Uterus (tissue), 4 donors: ENCODE measurements at places on chromosomes 7 and 10. TPM values are rescaled to one million over a fixed set of nuclear protein-coding genes. Genes with fewer than 3 reads are reported as not detected.

GJD4 gene
- total RNA-seq = not detected

MYH16 gene
- not detected for total RNA-seq

PLCE1 gene
- 21.7 TPM for total RNA-seq

CADPS2 gene
- 11.5 TPM for total RNA-seq

NCF1 gene
- total RNA-seq = not detected

C10orf95 gene
- not detected for total RNA-seq

CRYGN gene
- total RNA-seq = 2.9 TPM

BMPER gene
- total RNA-seq = 1.0 TPM

NOS3 gene
- 6.6 TPM for total RNA-seq

HOXA5 gene
- 61.0 TPM for total RNA-seq

SPDYE6 gene
- not detected for total RNA-seq

GRCh38 chr7:108296911-108297310 lies 159.3 kb downstream of the NRCAM start:
- DNase-seq = no peak

GRCh38 chr10:35465673-35466072 lies 129.4 kb downstream of the CCNY start:
- DNase-seq = no peak

DNA sequence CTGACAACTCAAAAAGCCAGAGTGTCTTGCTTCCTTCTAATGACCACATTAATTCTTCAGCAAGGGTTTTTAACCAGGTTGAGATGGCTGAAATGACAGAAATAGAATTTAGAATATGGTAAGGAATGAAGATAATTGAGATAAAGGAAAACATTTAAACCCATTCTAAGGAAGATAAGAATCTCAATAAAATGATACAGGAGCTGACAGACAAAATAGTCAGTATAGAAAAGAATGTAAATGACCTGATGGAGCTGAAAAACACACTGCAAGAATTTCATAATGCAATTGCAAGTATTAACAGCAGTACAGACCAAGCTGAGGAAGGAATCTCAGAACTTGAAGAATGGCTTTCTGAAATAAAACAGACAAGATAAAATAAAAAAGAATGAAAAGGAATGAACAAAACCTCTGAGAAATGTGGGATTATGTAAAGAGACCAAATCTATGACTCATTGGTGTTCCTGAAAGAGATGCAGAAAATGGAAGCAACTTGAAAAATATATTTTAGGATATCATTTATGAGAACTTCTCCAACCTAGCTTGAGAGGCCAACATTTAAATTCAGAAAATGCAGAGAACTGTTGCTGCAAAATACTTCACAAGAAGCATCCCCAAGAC lies 87.1 kb downstream of the SAMD9 start:
- DNase-seq = no peak

GRCh38 chr10:64745565-64745964 lies 1224.4 kb downstream of the REEP3 start:
- no peak for DNase-seq

DNA sequence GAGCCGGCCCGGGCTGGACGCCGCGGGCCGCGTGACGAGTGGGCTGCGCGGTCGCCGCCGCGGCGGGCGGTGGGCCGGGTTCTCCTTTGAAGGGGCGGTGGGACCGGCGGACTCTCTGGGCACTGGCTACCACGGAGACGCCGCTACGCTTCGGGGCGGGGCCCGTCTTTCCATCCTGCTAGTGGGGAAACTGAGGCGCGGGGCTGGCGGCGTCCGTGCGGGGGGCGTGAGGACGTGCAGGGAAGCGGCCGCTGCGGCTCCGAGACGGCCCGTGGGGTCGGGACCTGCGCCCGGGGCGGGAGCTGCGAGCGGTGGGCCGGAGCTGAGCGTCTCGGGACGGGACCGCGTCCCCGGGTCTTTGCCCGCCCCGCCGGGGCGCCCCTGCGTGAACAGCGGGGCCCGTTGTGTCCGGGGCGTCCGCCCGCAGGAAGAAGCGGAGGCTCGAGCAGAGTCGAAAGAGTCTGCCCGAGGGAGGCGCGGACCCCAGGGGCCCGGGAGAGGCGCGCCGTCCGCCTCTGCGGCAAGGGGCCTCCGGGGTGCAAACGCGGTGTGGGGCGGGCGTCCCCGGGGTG lies 548 bp upstream of the BNIP3 start:
- no peak for DNase-seq

DNA sequence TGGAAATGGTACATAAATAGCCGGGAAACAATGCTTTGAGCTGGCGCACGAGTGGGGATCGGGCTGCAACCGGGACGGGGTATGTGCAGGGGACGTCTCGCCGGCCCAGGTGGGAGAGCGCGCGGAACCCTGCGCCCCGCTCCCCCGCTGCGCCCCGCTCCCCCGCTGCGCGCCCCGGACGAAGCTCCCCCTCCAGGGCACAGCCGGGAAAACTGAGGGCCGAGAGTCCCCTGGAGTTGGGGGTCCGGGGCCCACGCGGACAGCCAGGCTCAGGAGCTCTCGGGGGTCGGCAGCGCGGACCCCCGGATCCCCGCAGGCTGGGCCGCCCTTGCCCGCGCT lies 514 bp downstream of the RADIL start:
- DNase-seq = no peak

- DNase-seq = no peak
These were observed 173.7 kb downstream of the COBL start for GRCh38 chr7:51142741-51143385.

DNA sequence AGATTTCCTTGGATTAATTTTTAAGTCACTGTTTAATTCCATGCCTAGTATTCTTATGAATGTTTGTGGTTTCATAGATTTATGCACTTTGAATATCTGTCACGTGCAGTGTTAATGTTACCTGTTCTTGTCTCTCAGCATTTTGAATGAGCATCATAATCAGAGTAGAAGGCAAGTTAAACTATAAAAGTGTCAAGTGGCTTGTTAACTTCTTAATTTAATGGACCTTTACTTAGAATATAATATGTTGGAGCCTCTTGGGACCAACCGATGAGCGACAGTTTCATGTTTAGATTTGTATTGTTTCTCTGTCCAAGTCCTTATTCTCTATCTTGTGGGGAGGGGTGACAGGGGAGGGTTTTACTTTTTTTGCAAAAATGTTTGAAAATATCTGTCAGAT lies 50.6 kb upstream of the MTURN start:
- no peak for DNase-seq

DNA sequence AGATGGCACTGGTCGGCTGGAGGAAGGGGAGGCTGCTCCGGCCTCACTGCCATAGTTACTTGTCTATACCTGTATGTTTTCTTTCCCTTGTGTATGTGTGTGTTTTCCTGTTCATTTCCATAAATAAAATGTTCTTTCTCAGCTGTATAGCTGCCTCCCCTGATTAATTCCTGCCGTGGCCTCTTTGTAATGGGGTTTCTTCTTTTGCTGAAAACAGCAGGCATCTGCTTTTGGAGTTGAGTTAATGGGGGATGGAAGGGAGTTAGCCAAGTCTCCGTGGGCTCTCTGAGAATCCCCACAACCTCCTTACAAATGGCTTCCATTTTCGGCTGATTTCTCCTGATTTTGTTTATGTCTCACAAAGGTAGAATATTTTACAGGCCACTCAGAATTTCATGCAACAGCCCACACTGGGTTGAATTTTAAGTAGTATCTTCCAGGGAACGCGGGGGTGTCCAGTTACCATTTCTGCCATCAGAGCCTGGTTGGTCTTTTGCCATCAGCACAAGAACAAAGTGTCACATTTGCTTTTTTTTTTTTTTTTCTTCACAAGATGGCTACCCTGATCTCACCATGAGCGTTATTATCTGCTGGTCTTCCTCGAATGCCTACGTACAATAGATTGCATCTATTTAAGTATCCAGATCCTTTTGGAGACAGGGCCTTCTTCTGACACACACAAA lies 88.1 kb upstream of the NRP1 start:
- DNase-seq = no peak

- no peak for DNase-seq
These were observed 57.3 kb downstream of the EVX1 start for GRCh38 chr7:27299861-27300260.

GRCh38 chr7:73647725-73648592 lies 19.7 kb upstream of the VPS37D start:
- DNase-seq = no peak

DNA sequence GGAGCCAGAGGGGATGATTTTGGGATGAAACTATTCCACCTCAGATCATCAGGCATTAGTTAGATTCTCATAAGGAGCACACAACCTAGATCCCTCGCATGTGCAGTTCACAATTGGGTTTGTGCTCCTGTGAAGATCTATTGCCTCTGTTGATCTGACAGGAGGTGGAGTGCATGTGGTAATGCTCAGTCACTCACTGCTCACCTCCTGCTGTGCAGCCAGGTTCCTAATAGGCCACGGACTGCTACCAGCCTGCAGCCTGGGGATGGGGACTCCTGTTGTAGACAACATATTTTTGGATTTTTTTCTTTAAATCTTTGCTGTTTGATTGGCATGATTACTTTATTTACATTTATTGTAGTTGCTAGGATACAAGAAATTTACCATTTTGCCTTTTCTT lies 765.0 kb downstream of the INHBA start:
- no peak for DNase-seq

DNA sequence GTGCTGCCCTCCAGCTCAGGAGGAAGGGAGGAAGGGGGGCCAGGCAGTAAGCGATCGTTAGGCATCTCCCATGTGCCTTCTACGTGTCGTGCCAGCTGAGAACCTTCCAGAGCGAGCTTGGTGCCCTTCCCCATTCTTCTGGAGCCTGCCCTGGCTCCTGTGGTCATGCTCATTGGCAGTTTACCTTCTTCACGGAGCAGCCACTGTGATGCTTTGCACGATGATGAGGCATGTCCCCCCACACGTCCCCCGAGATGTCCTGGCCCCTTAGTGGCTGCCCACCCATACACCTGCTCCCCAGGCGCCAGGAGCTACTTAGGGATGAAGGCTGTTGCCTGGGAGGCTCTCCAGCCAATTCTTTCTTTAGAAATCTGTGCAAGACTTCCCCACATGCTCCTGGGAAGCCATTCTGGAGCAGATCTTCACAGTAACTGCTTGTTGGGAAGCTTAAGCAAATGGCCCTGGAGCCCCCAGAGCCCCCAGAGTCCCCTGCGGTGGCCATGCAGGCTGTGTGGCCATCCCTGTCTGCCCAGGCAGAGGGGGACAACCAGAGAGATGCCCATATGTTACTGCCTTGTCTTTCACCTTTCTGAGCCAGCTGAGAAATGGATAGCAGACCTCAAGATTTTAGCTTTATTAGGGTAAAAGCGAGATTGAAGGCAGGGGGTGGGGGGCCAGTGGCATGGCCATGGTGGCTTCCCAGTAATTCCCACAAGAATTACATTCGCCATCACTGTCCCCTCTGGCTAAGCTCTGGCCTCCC lies 199.0 kb downstream of the EBF3 start:
- DNase-seq = peak; percentile 6

DNA sequence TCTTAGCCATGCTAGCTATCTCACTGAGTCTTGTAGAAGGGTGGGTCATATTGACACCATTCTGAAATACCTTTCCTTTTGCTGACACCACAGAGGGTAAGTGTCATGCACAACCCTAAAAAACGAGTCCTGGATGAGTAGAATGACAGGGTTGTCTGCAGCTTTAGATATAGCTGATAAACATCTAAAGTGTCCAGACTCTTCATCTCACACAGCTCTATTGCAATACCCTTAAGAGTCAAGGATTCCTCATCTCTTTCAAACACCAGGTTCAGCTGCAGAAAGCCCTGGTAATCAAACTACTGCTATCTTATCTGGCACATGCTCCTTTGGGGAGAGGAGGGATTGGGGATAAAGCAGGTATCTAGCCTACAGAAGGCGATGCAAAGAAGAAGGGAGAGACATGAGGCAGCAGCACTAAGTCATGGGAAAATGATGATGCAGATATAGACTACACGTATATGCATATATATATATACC lies 127.0 kb downstream of the ANK3 start:
- no peak for DNase-seq

DNA sequence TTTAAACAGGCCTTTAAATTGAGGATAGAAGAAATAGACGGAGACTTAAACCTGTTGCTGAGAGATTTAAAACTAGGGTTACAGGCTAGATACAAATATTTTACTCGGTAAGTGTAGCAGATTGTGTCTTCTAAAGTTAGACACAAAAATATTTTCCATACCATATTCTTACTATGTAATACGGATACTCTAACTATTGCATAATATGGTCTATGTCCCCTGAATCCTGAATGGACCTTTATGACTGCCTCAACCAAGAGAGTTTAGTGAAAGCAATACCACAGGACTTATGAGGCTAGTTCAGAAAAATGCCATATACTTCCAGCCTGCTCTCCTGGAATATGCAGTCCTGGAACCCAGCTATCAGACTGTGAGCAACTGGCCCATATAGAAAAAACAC lies 13.4 kb upstream of the TES start:
- DNase-seq = no peak

DNA sequence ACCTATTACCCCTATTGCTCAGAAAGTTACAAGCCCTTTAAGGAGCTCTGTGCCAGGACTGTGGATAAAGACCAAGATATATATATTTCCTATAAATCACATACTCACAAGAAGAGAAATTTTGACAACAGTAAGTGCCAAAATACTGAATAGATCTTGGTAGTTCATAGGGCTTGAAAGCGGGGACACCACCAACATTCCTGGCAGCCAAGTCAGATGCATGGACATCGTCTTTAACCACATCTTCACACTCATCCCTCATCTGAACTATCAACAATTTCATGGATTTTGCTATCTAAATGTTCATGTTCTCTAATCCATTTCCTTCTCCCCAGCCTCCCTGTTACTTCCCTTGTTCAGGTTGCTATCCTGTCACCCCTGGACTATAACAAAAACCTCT lies 67.5 kb upstream of the LRRC17 start:
- no peak for DNase-seq

DNA sequence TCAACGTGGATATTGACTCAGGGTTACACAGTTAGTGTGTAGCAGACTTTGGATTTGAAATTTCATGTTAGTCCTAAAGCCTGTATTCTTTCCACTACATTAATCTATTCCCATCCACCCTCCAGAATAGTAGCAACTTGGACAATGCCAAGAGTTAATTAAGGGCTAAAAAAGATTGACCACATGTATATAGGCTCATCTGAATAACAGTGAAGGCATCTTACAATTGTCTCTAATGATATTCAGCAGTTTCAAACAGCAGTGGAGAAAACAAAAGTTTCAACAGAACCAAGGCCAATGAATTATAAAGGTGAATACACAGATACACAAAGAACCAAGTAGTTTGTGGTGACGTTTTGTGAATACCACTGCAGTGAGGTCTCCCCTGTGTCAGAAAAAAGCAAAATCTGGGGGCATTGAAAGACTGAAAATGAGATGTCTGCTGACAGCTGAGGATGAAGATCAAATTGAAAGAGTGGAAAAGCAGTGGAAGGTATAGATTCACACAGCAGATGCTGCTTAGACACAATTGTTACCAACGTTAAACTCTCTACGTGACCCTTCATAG lies 202.8 kb downstream of the SEMA3E start:
- DNase-seq = no peak

GRCh38 chr7:96179837-96180236 lies 142.1 kb downstream of the SLC25A13 start:
- DNase-seq = no peak

GRCh38 chr10:7484456-7485243 lies 73.8 kb upstream of the SFMBT2 start:
- no peak for DNase-seq

GRCh38 chr7:155337946-155338631 lies 40.4 kb downstream of the INSIG1 start:
- DNase-seq = no peak
